ENCODE measurements at places on chromosomes 7 and 10. TPM values are rescaled to one million over a fixed set of nuclear protein-coding genes. Genes with fewer than 3 reads are reported as not detected.

DNA sequence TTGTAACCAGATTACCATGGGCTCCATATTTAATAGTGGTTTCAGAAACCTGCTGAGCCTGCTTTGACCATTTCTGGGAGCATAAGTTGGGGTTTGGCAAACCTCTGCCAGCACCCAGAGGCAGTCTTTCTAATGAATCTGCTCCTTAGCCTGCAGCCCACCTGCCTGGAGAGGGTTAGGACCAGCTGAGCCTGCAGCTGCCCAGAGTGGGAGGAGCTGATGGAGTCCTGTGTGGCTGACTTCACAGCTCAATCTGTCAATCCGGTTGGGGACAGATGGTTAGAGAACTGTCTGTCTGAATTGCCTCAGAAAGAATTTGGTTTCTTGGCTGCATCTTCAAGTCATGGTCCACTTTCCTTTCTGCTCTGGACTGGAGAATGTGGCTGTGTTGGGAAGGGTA is 444.6 kb downstream of the NRG3 start:
- DNase-seq: no peak

GRCh38 chr7:75835688-75836285 is 22.2 kb upstream of the CCL24 start:
- DNase-seq: no peak

GRCh38 chr10:120453886-120454285 is 3.1 kb upstream of the PLPP4 start:
- no peak for DNase-seq

DNA sequence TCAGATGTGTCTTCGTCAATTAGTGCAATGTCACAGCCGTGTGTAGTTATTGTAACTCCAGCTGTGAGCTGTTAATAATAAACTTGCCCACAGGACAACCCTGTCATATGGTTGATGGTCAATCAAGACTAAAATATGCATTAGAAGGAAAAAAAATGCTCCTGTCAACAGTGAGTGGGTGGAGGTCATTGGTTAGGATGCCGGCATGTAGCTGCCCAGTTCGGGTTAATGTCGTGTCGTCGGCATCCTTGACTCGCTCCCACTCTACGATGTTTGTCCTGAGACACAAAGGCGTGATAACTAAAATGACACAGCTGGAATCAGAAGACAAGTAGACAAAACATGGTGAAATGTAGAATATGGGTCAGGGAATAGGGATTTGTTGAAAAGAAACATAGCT is 442.8 kb upstream of the NPVF start:
- DNase-seq: no peak

The ANKIB1 gene
- 24.2 TPM for total RNA-seq

The PAOX gene
- total RNA-seq: 5.9 TPM
